Activated naive CD4-positive, alpha-beta T cell treated with anti-CD3 and anti-CD28 coated beads for 36 hours (primary cell): ENCODE measurements at places on chromosomes 6 and 20. TPM values are rescaled to one million over a fixed set of nuclear protein-coding genes. Genes with fewer than 3 reads are reported as not detected.

The TBC1D7 gene
- 27.1 TPM for total RNA-seq

The ASIP gene
- not detected for total RNA-seq

DNA sequence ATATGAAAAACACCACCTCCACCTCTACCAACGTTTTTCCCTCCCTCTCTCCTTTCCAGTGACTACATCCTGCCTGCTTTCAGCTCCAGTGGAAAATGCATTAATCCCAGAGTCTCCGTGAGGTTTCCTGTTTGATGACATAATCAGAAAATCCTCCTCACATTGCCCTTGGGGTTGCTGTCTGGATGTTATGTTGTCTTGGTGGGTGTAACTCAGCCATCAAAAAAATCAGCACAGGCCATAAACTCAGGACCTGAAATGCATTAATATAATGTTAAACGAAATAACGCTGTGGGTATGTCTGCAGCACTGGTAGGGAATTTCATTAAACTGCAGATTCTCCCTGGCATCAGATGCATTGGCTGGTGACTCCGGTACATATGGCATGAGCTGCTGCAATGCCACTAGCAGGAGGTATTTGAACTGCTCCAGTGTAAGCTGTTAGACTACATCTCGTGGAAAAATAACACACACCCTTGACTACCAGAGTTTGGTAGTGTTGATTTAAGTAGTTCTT is 297.8 kb downstream of the PRL start:
- DNase-seq = no peak

DNA sequence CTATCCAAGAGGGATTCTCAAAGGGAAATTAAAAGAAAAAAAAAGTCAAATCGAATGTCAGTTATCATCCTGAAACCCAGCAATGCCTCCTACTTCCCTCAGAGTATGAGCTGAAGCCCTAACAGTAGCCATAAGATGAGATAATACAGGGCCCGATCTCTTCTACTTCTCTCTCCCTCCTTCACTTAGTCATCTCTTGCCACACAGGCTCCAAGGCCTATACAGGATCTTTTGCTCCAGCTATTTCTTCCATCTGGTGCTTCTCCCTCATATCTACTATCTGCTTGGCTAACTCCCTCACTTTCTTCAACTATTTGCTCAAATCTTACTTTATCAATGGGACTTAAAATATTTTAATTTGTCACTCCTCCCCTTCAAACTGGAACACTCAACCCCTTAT is 215.3 kb downstream of the RNGTT start:
- no peak for DNase-seq

DNA sequence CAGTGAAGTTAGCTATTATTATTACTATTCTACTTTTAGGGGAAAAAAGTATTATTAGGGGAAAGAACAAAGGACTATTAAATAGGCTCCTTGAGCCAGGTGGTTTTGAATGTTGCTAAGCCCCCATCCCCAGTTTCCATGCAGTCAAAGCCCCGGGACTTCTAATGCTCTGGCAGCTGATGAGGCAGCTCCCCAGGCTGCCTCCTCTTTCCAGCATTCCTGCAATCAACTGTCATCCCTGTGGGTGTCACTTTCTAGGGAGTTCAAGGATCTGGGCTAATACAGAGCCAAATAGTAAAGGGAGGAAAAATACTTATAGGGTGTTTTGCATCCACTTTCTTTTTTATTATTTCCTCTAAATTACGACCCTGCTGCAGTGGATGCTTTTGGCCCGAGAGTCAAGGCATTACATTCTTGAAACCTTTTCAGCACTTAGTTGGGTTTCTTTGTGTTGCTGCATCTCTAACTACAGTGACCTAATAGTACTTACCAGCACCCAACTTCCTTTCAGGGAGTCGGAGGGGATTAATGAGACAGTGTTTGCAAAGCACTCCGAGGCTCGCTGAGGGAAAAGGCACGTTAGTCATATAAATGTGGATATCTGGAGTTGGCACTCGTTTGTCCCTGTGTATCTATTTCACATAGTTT is 303.9 kb upstream of the MAP3K7 start:
- DNase-seq = no peak
